ENCODE measurements at places on chromosomes 4 and X. TPM values are rescaled to one million over a fixed set of nuclear protein-coding genes. Genes with fewer than 3 reads are reported as not detected.

The STOX2 gene
- total RNA-seq: under 0.01 TPM

The BEND2 gene
- total RNA-seq: 7.7 TPM

The CXCL6 gene
- total RNA-seq: not detected

The RIBC1 gene
- 1.0 TPM for total RNA-seq

The GPR143 gene
- not detected for total RNA-seq

The NSUN7 gene
- total RNA-seq: 0.73 TPM

The TMEM47 gene
- not detected for total RNA-seq

The SLITRK4 gene
- 1.5 TPM for total RNA-seq

The NPFFR2 gene
- 0.21 TPM for total RNA-seq

The VAMP7 gene
- total RNA-seq: 48.6 TPM

The CLNK gene
- 0.52 TPM for total RNA-seq

The MED14 gene
- total RNA-seq: 64.5 TPM

The HSFX4 gene
- total RNA-seq: not detected

The SSX1 gene
- not detected for total RNA-seq

The CTAG1B gene
- not detected for total RNA-seq

The LNX1 gene
- total RNA-seq: not detected

The NDST4 gene
- not detected for total RNA-seq

The EMD gene
- total RNA-seq: 39.3 TPM

The ATP10D gene
- 2.7 TPM for total RNA-seq

The CDS1 gene
- total RNA-seq: 0.42 TPM

The PDCL2 gene
- total RNA-seq: not detected

The CDKL5 gene
- total RNA-seq: 1.6 TPM

The TCP11X2 gene
- total RNA-seq: not detected

The SUV39H1 gene
- 7.0 TPM for total RNA-seq

The AR gene
- 0.10 TPM for total RNA-seq

The ZXDA gene
- 27.4 TPM for total RNA-seq

The ACTRT1 gene
- not detected for total RNA-seq

The RIPPLY1 gene
- total RNA-seq: not detected
